ENCODE measurements at places on chromosomes 13 and 19.

GRCh38 chr19:49512970-49513745, 697 bp downstream of the FCGRT start:
- DNase-seq = no peak

DNA sequence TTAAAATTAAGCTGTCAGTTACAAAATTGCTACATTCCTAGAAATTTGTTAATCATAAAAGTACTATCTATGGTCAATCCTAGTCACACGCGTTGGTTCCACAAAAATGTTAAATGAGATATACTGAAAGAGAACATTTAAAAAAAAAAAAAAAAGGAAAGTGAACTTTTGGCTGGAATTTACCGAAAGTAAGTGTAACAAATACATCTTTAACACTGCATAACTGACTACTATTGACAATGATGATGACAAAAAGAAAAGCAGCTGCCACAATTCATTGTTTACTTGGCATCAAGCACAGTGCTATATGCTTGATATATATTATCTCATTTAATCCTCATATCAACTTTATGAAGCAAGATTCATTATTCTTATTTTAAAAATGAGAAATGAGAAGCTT, 19.8 kb upstream of the POU4F1 start:
- DNase-seq = no peak

DNA sequence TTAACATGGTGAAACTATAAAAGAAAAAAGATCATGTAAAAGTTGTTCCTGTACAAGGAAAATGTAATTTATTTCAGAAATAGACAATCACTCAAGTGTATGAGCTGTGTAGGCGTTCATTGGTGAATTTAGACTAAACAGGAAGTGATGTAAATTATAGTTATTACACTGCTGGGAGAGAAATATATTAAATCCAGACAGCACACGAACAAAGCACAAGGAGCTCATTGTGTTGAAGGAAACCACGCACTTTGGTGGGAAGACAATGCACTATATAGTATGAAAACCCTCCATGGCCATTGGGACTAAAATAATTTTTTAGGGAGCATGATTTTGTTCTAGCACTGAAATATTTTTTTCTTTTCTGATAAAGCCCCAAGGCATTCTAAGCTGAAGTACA, 450.5 kb downstream of the KLF12 start:
- no peak for DNase-seq

GRCh38 chr13:113765564-113765910, 6.5 kb downstream of the TMEM255B start:
- DNase-seq = no peak

GRCh38 chr19:31064491-31064890, 284.7 kb downstream of the TSHZ3 start:
- no peak for DNase-seq

All from SHP77 treated with DMSO at 0.1 percent for 48 hours (cell line).